ENCODE measurements at places on chromosomes 13 and 19. TPM values are rescaled to one million over a fixed set of nuclear protein-coding genes. Genes with fewer than 3 reads are reported as not detected.

GRCh38 chr19:16325161-16325527 is 518 bp downstream of the KLF2 start:
- DNase-seq: no peak

DNA sequence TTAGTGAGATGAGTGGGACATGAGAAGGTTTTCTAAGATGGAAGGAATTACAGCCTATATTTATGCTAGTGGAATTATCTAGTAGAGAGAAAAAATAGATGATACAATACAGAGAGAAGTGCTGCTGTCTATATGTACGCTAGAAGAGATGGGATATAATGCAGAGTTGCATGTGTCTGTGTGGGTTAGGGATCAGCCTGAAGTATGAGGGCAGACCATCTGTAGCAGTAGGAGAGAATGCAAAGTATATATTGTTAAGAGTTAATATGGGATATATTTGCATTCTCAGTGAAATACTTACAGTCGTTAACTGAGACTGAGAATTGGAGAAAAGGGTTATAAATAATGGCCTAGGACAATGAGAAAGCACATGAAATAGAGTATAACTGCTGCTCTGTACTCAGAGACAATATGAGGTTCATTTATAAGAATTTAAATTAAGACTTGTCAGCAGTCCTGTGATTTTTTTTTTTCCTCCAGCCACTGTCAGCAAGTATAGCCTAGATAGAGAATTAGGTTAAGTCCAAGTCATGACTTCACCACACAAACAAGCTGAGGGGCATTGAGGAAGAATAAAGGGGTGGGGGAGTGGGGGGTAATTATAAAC is 77.8 kb downstream of the SLITRK1 start:
- no peak for DNase-seq

PCP2 gene
- 1.1 TPM for total RNA-seq

- no peak for DNase-seq
These were observed 7.5 kb downstream of the ELAVL1 start for GRCh38 chr19:7997809-7998480.

GRCh38 chr19:16288544-16288943 is 36.1 kb upstream of the KLF2 start:
- no peak for DNase-seq

SLC25A41 gene
- total RNA-seq: not detected

GMIP gene
- 12.9 TPM for total RNA-seq

GRCh38 chr13:33257841-33258807 is 27.4 kb downstream of the STARD13 start:
- no peak for DNase-seq

- peak; percentile 63 for DNase-seq
These were observed 29.2 kb downstream of the PHF11 start for GRCh38 chr13:49524740-49525501.

DNA sequence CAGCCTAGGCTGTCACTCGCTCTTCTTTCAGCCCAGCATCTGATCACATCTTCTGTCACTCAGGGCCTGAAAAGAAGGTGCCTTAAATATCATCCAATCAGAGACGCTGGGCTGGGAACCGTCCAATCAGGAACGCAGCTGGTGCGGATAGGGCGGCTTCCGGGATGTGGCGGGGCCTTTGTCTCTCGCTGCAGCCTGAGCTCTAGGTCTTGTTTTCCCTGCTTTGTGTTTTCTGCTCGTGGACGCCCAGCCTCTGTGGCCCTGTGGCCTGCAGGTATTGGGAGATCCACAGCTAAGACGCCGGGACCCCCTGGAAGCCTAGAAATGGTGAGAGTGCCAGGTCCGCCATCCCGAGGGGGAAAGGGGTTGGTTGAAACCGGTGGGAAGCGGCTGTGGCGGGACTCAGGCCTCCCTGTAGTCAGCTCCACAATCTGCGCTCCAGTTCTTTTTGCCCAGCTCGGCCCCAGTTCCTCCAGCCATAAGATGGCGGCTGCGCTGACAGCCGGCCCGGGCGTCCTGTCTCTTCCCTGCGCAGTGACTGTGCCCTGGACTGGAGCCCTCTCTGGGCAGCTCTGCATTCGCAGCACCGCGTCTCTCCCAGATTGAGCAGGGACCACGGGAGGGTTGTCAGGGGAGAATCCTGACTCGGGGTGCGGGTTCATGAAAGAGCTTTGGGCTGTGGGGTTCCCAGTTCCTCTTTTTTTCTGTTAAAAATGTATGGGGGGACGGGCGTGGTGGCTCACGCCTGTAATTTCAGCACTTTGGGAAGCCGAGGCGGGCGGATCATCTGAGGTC is at the start of gene ZNF85:
Gene ZNF85, plus strand, starts transcription at position 175 of the 795 bp plus-strand sequence. Its CDS starts 150 bp downstream, at position 325.
- DNase-seq: peak; percentile 95

CEACAM7 gene
- not detected for total RNA-seq

DNA sequence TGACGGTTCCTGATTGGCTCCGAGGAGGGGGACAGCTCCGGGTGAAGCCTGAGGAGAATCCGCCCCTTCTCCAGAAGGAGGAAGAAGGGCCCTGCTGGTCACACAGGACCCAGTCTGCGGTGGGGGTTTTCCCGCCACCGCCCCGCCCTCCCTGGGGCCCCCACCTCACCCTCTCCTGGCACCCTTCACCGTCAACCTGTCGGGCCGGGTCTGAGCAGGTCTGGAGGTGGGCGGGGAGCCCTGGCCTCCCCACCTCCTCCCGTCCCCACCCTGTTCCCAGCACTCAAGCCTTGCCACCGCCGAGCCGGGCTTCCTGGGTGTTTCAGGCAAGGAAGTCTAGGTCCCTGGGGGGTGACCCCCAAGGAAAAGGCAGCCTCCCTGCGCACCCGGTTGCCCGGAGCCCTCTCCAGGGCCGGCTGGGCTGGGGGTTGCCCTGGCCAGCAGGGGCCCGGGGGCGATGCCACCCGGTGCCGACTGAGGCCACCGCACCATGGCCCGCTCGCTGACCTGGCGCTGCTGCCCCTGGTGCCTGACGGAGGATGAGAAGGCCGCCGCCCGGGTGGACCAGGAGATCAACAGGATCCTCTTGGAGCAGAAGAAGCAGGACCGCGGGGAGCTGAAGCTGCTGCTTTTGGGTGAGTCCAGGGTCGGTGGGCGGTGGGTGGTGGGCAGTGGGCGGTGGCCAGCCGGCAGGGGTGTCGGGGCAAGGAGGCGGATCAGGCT is at the start of gene GNA15:
Gene GNA15, plus strand, starts transcription at position 73 of the 723 bp plus-strand sequence. Its CDS starts 418 bp downstream, at position 491.
- no peak for DNase-seq

GRCh38 chr13:36915106-36915505 is 4.9 kb downstream of the SMAD9 start:
- DNase-seq: no peak

CYSLTR2 gene
- 3.0 TPM for total RNA-seq

IGFL1 gene
- total RNA-seq: not detected

GRCh38 chr13:19601749-19602725 is 31.4 kb upstream of the MPHOSPH8 start:
- DNase-seq: peak; percentile 28

DNA sequence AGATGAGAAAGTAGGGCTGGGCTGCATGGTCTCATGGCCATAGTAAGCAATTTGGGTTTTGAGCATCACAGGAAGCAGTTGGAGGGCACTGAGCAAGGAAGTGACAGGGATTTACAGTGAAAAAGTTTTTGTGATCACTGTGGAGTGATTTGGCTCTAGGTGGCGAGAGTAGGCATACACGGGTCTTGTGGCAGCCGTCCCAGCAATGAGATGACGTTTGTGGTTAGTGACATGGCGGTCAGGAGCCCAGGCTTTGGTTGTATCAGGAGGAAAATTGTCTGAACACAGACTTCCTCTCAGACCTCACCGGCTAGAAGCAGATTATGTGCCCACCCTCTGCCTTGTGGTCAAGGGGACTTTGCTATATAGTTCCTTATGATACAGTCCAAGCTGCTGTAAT is 3.3 kb downstream of the ZNF444 start:
- DNase-seq: no peak

APLP1 gene
- total RNA-seq: 0.67 TPM

- DNase-seq: peak; percentile 98
These were observed 38.3 kb downstream of the ZSWIM4 start for GRCh38 chr19:13833330-13834243.

GRCh38 chr19:50377051-50377461 is 799 bp downstream of the NR1H2 start:
- peak; percentile 39 for DNase-seq

DNA sequence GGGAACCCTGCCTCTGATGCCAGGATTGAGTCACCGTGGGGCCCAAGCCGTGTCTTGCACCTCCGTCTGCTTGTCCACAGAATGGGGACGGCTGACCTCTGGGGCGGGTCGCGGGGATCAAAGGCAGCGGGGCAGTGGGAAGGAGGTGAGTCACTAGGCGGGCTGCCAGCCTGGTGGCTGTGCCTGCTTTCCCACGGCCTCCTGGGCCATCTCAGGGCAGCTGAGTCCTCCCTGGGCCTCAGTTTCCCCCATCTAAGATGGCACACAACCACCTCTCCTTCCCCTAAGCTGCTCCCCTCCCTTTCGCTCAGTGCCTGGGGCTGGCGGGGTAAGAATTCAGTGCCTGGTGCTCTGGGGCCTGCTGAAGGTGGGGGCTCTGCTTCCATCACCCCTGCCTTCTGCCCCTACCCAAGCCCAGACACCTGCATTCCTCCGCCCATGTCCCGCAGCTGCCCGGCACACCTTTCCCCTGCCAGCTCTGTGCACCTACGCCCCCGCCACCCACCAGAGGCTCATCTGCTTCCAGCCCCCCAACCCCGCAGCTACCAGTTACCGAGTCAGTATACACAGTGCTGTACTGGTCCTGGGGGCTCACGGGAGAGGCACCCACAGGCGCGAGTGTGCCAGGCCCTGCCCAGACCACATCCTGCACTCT is 3.5 kb downstream of the MKNK2 start:
- DNase-seq: peak; percentile 67

CATSPERD gene
- total RNA-seq: not detected

SIGLEC9 gene
- 1.7 TPM for total RNA-seq

GRCh38 chr13:111168107-111168506 is 53.0 kb downstream of the ARHGEF7 start:
- DNase-seq: no peak

TDRD12 gene
- total RNA-seq: not detected

DNA sequence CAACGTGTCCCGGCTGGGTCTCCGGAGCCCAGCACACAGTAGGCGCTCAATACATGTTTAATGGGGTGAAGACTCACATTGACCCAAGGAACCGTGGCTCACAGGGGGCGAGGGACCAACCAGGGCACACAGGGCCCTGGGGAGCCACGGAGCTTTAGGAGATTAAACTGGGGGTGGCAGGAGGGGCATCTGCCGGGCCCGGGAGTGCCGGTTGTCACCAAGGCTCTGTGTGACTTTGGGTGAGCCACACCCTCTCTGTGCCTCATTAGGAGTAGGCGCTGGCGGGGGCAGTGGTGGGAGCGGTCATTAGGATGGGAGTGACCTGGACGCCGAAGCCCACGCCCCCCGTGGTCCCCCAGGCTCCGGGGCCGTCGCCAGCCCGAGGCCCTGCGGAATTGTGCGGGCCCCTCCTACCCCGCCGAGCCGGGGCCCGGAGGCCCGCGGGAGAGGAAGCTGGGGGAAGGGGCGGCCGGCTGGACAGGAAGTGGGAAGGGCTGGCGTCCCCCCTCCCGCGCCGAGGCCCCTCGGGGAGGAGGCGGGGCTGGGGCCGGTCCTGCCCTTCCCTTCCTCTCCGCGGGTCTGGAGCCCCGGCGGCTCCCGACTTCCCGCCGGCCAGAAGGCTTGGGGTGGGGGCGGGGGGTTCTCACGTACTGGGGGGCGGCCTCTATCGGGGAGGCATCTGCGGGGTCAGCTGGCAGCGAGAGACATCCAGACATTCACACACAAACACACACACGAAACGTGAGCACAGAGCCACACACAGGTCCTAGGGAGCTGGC is 1.8 kb upstream of the SSBP4 start:
- DNase-seq: peak; percentile 62

DNA sequence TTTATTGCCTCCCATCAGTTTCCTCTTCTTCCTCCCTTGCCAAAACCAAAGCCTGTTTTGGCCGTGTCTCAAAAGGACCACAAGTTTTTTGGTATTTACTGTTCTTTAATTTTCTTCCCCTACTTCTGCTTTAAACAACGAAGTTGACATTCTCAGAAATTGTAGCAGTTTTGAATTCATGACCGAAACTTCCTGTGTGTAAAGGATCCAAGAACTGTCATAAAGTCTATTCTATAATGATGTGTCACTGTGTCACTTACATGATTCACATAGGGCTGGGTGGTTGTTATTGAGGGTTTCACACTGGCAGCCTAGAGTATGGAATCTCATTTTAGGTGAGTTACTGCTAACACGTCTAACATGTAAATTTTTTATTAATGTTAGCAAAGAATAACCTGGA is 741.0 kb upstream of the KLHL1 start:
- no peak for DNase-seq

MAST1 gene
- not detected for total RNA-seq

BRD4 gene
- 32.6 TPM for total RNA-seq

- DNase-seq: peak; percentile 21
These were observed 10.3 kb downstream of the PALM start for GRCh38 chr19:718991-719512.

PSG11 gene
- not detected for total RNA-seq

- no peak for DNase-seq
These were observed 238.0 kb downstream of the PCDH9 start for GRCh38 chr13:66992183-66992582.

DNA sequence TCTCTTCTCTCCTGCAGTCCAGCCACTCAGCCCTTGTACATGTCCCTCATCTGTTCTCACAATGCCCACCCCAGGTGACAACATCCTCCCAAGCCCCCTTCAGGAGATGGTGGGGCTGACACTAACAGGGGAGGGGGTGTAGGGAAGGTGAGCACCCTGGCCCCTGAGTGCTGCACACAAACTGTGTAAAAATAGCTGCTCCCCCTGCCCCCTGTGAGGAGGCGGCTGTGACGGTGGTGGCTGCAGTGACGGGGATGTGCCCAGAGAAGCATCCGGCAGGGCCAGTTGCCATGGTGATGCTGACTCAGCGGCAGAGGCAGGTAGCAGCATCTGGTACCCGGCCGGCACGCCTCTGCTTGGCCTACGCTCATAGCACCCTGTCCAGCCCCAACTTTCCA is 13.0 kb upstream of the JUND start:
- peak; percentile 45 for DNase-seq

ATXN8OS gene
- not detected for total RNA-seq

MIR17HG gene
- 8.6 TPM for total RNA-seq

DNA sequence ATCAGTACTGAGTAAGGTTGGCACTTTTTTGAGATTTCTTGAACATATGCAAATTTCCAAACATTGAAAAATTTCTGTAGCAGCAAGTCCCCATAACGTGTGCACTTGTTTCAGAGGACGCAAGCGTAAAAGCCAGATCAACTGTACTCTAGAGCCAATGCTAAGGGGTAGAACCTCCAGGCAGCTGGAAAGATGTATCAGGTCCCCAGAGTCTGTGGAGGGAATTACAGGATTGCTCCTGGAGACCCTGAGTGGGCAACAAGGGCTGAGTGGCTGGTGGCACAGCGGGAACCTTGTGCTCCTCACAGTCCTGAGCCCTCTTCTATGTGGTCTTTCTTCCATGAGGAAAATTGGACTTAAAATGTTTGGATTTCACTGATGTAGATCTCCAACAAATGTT is 53.9 kb upstream of the AMER2 start:
- DNase-seq: no peak

- DNase-seq: no peak
These were observed 12.5 kb downstream of the UBXN6 start for GRCh38 chr19:4444765-4445741.

- DNase-seq: no peak
These were observed 22.8 kb downstream of the PLIN4 start for GRCh38 chr19:4495471-4495870.
